ENCODE measurements at places on chromosomes 2 and 18.

DNA sequence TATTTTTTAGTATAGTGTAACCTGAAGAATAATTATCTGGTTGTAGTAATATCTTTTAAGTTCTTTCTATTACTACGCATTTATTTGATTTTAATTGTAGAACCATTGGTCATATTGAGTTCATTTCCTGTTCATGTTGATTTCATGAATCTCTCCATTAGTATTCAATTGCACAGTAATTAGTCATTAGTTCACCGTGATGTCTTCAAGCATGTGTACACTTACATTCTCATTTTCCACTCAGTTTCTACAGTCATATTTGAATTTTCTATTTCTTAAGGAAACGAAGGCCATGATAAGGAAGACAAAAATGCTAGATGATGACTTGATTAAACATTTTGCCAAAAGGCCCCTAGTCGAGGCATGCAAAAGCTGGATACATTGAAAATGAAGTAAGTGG lies 333.7 kb upstream of the FANCL start:
- no peak for DNase-seq

DNA sequence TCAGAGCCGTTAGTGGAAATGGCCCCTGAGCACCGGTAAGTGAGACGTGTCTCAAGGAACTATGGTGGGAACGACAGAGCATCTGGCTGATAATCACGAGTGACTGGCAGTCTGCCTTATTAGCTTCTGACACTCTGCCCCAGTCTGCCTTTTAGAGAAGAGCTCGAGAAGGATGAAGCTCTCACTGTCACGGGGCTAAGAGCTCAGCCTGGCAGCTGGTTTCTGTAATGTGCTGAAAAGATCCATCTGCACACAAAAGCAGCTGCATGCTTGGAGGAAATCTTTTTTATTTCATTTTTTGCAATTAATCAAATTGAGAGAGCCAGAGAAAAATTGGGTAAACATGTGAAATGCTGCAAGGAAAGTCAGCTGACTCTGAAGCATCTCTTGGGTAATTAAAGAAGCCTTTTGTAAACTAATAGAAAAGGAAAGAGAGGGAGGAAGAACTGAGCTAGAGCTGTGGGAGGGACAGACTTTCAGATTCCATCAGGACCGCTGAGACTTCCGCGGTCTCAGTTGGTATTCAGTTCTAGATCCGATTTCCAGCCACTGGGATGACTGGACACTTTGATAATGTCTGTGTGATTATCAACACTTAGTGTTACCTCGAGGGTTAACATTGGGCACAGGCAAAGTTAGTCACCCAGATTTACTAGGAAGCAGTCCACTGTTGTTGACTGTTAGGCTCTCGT lies 24.4 kb downstream of the MBP start:
- peak; percentile 84 for DNase-seq

GRCh38 chr2:72716601-72717000 lies 109.2 kb downstream of the EXOC6B start:
- DNase-seq, result no peak

GRCh38 chr2:2699121-2699505 lies 368.0 kb upstream of the MYT1L start:
- no peak for DNase-seq

DNA sequence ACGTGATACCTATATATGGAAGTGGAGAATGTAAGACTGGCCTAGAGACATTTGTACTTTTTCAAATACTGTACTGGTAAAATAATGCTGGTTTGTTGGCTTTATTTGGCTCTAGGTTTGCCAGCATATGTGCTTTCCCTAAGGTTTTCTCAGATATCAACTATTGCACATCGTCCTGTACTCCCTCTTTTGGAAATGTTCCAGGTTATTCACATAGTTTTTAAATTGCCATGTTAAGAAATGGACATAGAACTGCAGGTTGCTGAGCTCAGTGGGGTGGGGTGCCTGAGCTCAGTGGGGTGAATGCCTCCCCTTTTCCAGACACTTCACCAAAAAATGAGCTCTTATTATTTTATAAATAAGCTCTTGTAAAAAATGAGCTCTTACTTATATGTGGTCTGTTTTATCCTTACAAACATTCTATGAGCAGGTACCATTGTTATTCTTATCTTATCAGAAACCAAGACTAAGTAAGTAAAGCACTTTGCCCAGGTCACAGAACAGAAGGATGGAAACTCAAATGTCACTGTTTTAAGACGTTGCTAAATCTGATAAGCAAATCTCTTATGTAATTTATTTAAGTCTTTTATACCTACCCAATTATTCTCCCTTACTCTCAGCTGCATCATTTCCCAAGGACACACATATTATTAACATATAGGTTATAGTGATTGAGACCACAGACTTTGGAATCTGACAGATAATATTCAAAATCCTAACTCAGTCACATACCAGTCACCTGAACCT lies 99.0 kb downstream of the CPS1 start:
- no peak for DNase-seq

GRCh38 chr18:30634249-30634648 lies 408.3 kb downstream of the DSC3 start:
- no peak for DNase-seq

GRCh38 chr18:39359636-39360035 lies 1794.0 kb upstream of the CELF4 start:
- DNase-seq, result no peak
